ENCODE measurements at places on chromosomes 1 and 21.

DNA sequence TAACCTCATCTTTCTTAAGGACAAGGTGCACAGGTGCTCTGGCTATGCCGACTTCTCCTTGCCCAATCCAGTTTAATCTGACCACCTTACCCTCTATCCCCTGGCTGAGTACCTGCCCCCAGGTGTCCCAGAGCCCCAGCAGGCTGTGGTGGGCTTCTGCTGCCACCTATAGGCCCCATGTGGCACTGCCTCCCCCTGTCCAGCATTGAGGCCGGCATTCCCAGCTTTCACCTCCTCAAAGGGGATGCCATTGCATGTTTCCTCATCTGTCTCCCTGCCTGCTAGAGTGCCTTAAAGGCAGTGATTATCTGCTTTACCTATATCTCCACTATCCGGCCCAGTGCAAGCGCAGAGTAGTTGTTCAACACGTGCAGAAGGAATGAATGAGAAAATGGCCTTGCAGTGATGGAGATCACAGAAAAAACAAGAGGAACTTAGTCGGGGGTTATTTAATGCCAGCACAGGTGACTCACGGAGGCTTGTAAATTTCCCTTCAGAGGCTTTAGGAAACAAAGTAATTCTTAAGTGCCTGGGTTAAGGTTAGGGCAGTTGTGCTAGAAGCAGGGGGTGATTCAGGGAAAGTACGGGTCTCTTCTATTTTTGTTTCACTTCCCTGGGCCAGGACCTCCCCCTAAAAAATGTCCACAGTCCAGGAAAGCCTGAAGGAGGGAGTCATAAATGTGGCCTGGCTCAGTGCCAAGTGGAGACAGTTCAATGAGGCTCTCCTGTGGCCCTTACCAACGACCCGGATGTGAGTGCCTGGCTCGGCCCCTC, 131.8 kb upstream of the NGF start:
- DNase-seq = no peak

- peak; percentile 91 for DNase-seq
Observed at GRCh38 chr1:52055066-52055865, at the start of gene TXNDC12. TSS of gene TXNDC12 (minus strand) at chr1:52055191. CDS start at chr1:52055096, 95 bp downstream.

DNA sequence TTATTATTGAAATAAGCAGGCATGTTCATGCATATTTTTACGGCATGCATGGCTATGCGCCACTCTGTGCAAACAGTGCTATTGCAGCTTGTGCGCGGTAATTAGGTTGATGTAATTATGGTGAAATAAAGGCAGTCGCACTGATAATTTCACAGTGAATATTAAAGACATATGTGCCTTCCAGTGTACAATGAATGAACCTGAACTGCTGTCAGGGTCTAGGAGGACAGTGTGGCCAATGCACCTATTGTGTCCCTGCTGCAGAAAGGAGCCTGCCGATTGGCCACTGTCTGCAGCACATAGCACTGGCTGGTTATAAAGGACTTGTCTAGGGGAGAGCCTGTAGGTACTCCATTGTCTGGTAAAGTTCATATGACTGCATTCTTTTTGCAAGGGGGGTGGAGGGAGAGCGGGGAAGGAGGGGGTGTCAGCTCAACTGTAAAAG, 340.4 kb downstream of the USP25 start:
- peak; percentile 83 for DNase-seq

DNA sequence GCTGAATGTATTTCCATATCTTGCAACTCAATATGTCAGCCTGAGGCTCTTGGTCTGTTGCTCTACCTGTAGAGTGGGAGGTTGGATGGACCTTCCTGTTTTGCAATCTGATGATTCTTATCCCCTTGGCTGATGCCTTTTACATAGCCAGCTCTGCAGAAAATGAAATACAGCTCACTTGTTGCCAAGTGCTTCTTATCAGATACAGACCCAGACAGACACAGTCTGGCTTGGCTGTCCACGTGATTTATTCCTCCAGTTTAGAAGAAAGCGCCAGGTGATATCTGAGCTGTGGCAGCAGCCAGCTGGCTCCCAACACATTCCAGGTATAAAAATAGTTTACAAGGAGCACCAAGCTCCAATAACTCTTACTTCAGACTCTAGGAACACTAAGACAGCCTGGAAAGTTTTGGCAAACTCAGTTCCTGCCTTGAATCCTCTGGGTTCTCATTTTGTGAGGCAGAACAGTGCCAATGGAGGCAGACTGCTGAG, 479.2 kb upstream of the USP24 start:
- DNase-seq = peak; percentile 55

- DNase-seq = no peak
Observed at GRCh38 chr1:22983944-22984343, 11.3 kb upstream of the LACTBL1 start.

GRCh38 chr1:91744953-91745639, 140.9 kb downstream of the TGFBR3 start:
- no peak for DNase-seq

DNA sequence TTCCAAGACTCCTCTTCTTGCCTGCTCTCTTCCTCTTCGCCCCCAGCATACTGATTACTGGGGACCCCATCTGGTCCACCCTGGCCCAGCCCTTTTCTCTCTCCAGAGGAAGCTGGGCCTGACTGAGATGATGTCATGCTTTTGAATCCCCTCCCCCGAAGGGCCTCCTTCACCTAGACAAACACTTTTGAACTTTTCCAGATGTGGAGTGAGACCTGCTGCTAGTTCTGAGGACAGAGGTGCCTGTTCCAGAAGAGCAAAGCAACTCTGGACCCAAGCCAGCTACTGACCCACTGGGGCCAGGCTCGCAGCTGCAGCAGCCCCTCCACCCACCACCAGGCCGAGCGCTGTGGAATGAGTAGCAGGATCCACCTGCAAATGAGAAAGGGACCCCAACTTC, 8.4 kb downstream of the CD34 start:
- DNase-seq = no peak

DNA sequence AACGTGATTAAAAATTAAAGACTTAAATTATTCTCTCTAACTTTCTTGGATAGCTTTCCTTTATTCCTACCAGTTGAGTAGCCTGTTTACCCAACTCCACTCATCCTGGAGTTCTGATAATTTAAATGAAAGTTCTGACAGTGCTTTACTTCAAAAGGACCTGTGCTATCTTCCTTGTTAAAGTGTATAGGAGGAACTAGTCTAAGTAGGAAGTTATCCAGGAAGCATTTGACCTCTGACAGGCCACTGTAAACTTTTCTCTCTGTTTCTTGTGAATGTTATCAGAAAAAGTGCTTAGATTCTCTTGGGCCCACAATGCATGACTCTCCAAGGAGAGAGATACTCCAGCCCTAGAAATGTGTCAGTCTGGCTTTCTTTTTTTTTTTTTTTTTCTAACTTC, 9.2 kb downstream of the UAP1 start:
- no peak for DNase-seq

DNA sequence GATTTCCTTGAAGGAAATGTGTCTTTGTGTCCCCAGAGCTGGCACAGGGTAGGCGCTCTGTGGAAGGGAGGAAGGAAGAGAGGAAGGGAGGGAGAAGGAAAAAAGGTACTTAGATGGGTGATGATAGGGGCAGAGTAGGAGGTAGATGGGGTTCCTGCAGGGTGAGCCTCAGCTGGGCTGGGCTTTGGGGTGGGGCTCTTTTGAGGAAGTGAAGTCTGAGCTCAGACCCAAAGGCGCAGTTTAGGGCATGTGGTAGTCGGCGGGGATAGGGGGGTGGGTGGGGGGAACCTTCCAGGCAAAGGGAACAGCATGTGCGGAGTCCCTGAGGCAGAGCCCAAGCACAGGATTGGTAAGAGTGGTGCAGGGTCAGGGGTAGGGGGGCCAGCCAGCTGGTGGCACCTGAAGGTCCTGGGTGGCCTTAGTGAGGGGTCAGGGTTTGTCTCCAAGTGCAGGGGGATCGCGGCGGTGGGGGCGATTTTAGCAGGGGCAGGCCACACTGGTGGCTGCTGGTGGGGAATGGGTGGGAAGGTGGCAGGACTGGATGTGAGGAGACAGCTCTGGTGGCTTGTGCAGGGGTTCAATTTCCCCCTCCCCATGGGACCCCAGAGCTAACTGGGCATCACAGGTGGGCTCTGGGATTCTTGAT, 8.4 kb upstream of the HTR6 start:
- DNase-seq = no peak

- no peak for DNase-seq
Observed at GRCh38 chr1:1596493-1597274, 3.3 kb downstream of the FNDC10 start.

DNA sequence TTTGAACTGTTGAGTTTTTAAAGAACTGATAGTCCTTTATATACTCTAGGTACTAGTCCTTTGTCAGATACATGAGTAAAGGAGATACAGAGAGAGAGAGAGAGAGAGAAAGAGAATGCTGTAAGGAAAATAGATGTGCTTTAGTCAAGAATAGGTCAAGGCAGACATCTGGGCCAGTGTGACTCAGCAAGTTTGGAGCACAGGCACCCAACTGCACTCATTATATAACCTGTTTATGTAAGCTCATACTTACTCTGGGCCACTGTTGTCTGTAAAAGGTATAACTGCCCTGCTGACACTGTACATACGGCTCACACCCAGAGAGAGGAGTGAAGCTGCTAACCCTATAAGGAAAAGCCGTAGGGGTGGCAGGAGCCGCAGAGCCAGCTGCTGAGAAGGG, 32.2 kb upstream of the AKT3 start:
- no peak for DNase-seq

GRCh38 chr1:228740543-228741317, 5.5 kb downstream of the RHOU start:
- no peak for DNase-seq

DNA sequence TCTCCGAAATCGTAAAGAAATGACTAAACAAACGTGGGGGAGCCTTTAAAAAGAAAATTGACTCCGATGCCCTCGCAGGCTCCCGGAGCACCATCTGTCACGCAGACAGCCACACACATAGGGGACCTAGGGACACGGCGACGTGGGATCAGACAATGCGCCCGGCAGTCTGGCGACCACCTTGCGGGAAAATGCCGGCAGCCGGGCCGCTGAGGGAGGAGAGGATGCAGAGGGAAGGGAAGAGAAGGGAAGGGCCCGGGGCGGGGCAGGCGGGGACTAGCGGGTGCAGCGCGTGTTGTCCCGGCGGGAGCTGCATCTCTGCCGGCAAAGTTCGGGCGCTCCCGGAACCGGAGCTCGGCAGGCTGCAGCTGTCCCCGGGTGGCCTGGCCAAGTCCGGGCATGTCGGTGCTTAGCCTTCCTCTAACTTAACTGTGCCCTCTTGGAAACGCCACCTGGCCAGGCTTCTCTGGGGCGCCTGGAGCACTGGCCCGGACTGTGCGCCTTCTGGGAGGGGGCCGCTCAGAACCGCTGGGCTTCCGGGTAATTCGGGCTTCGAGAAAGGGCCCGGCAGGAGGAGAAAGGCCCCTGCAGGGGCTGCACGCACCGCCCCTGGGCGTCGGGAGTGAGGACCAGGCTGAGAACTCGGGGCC, 1.8 kb downstream of the NHLH2 start:
- peak; percentile 57 for DNase-seq

DNA sequence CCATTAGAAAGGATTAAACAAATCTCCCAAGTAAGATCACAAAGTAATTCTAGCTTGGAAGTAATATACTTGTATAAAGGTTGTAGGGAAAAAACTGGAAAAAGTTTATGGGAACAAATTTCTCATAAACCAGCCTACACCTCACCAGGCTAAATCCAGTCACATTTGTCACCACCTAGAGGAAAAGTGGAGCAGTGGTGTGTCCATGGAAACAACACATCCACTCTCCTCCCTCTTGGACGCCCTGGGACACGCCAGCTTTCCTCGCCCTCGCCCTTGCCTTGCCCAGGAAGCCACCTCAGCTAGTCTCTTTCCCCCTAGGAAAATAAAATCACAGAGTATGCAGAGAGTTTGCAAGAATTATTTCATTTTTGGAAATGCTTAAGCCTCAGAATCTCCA, 2.2 kb downstream of the PALMD start:
- DNase-seq = no peak

GRCh38 chr1:160552425-160552824, 26.9 kb downstream of the CD84 start:
- no peak for DNase-seq

DNA sequence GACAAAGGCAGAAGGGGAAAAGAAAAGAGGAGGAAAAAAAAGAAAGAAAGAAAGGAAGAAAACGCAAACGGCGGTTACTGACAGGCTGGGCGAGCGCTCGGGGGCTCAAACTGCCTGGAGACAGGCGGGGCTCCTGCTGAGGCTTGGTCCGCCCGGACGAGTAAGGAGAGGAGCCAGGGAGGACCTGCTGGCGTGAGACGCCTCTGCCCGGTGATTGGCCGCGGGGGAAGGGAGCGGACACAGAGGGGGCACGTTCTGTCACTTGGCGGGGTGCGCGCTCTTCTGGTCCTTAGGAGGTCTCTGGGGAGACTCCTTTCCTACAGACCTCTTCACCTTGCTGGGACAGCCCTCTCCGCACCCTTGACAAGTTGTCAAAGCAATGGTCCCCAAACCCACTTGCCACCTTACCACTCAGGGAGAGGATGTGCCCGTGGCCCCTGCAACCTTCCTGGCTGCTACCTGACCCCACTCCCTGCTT, 791 bp upstream of the PIK3R3 start:
- DNase-seq = peak; percentile 84

DNA sequence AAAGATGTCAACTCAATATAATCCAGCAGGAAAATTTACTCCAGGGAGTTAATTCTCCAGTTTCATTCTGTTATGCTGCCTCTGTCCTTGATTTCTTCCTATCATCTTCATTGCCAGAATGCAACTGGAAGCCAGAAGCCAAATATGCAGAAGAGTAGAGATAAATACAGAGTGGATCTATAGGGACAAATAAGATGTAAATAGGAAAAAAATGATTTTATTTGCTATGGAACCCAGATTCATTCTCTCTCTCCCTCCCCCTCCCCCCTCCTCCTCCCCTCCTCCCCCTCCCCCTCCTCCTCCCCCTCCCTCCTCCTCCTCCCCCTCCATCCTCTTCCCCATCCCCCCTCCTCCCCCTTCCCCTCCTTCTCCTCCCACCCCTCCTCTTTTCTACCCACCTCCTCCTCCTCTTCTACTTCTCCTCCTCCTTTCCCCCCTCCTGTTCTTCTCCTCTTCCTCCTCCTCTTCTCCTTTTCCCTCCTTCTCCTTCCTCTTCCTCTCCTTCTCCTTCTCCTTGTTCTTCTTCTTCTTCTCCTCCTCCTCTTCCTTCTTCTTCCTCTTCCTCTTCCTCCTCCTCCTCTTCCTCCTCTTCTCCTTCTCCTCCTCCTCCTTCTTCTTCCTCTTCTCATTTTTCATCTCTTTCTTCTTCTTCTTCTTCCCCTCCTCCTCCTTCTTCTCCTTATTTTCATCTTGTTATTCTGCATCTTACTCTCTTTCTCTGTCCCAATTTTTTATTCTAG, 306.4 kb downstream of the NUF2 start:
- DNase-seq = no peak
